ENCODE measurements at places on chromosomes 3 and 15.

DNA sequence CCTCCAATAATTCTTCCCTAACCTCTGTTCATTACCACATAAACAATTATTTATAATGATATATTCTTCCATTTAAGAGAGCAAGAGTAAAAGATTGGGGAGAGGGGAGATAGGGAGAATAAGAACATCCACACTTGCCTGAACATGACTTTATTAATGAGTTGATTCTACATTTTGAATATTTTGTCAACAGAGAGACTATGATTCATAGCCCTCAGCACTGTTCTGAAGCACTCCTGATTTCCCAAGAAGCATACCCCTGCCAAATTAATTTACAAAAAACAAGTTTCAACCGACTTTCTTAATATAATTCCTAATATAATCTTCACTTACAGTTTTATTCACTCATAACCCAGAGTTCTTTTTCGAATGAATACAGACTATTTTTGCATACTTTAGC, 828.8 kb downstream of the ROBO2 start:
- DNase-seq = no peak

- DNase-seq = no peak
Measured at GRCh38 chr3:112115161-112115739, 17.8 kb downstream of the GCSAM start.

GRCh38 chr3:128382221-128382807, 84.4 kb downstream of the DNAJB8 start:
- no peak for DNase-seq

GRCh38 chr3:128319107-128319506, 147.6 kb downstream of the DNAJB8 start:
- DNase-seq = no peak

- DNase-seq = no peak
Measured at GRCh38 chr15:62248277-62248984, 83.3 kb upstream of the C2CD4B start.

DNA sequence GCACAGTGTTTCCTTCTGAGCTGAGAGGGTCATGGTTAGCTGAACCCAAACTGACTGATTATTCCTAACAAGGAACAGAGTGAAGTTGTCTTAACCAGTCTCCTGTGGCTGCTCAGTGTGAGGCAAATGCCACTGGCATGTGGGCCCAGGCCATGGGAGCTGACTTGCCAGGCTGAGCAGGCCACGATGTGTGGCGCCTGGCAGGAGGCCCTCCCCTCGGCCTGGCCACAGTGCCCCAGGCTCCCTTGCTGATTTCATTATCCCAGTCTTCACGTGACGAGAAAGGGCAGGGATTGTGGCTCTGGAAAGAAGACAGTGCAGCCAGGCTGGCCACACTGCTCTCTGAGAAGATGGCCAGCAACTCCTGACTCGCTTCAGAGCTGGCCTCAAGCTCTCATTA, 58.8 kb downstream of the SLCO2A1 start:
- DNase-seq = no peak

- no peak for DNase-seq
Measured at GRCh38 chr3:46386205-46386604, 15.5 kb downstream of the CCR5 start.

GRCh38 chr15:63791228-63791627, 42.5 kb downstream of the HERC1 start:
- DNase-seq = no peak

DNA sequence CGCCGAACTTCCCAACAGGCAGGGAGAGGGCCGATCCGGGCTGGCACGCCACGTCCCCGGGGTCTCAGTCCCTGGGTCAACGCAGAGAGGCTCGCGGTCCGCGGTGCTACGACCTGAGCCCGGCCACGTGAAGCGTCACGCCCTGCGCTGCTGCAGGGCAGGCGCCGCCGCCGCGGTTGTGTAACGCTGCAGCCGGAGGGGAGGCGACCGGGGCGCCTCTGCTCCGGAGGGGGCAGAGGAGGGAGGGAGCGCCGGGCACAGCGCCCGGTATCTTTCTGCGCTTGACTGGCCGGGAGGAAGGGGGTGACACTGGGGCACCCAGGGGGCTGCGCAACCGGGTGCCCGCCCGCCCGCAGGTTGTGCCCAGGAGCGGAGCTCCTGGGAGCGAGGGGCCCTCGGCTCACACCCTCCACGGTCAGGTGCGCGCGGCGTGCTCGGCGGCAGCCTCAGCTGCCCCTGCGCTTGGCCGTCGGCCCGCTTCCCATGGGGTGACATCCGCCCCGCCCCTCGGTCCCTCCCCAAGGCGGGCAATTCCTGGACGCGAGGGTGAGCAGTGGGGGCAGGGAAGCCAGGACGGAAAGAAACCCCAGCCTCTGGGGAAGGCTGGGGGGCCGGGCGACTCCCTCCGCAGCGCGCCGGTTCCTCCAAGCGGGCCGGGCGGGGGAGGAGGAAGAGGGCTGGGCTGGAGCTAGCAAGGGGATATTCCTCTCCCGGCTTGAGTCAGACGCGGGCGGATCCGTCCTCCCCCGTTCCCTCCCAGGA, 852 bp upstream of the BHLHE40 start:
- peak; percentile 86 for DNase-seq

DNA sequence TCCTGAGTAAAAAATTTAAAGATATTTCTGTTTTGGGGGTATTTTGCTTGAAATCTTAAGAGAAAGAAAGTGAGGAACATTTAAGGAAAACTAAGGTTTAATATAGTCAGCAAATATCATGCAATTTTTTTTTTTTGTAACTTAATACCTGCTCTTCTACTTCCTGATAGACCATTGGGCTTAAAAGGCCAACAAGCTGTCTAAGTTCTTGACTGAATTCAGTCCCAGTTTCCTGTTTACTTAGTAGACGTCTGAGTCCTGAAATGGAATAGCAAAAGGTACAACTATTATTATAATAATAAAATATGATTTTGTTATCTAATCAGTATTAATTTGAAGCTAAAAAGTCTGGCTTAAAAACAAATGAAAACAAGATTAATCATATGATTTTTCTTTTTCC, 37.9 kb downstream of the IQCB1 start:
- DNase-seq = no peak

GRCh38 chr3:60056404-60056803, 1006.6 kb upstream of the CFAP20DC start:
- no peak for DNase-seq

GRCh38 chr15:52759969-52760368, 30.2 kb downstream of the ONECUT1 start:
- DNase-seq = no peak

DNA sequence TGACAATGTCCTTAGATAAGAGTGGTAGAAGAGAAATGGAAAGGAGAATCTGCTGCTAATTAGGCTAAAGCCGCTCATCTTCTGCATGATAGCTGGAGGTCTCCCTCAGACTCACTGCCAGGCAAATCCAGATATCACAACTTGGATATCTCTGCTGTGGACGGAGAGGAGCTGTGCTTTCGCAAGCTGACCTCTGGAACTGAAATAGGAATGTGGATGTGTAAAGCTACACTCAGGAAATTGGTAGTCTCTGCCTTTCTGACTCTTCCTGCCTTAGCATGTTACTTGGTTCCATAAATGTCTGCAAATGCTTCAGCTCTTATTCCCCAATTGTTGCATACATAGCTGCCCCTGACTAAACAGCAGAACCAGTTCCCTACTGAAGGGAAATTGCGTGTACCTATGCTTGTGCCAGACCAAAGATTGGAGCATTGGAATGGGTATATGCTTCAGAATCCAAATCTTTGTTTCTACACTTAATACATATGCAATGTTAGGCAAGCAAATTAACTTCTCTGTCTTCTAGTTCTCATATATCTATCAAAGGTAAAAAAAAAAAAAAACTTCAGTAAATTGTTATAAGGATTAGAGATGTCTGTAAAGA, 74.7 kb upstream of the ROBO2 start:
- no peak for DNase-seq

GRCh38 chr3:150528354-150528797, 17.9 kb downstream of the SERP1 start:
- no peak for DNase-seq

DNA sequence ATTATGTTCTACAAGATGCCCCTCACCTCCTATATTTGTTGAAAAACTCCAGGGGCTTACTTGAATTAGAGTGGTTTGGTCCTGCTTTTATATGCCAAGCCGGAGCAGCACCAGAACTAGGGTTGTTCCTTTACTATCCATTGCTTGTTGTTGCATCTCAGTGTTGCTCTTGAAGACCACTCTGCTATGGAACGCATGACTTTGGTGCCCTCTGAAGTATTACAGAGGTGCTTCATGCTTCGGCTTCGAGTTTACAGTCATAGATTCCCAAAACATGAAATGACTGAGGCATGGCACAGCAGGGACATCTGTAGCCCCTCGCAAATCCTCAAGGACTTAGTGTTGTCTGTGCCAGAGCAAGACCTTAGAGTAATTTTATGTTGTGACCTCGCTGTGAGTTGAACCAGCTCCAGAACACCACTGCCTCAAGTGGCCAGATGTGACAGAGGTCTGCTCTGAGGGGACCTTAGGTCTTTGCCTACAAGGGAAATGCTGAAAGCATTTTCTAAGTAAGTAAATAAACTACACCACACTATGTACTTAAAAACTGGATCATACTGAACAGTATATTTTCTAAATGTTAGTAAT, 67.2 kb upstream of the SIAH2 start:
- DNase-seq = no peak

- DNase-seq = no peak
Measured at GRCh38 chr3:149340310-149340933, 7.0 kb upstream of the TM4SF18 start.

- DNase-seq = no peak
Measured at GRCh38 chr3:60729056-60729455, 522.2 kb downstream of the FHIT start.

DNA sequence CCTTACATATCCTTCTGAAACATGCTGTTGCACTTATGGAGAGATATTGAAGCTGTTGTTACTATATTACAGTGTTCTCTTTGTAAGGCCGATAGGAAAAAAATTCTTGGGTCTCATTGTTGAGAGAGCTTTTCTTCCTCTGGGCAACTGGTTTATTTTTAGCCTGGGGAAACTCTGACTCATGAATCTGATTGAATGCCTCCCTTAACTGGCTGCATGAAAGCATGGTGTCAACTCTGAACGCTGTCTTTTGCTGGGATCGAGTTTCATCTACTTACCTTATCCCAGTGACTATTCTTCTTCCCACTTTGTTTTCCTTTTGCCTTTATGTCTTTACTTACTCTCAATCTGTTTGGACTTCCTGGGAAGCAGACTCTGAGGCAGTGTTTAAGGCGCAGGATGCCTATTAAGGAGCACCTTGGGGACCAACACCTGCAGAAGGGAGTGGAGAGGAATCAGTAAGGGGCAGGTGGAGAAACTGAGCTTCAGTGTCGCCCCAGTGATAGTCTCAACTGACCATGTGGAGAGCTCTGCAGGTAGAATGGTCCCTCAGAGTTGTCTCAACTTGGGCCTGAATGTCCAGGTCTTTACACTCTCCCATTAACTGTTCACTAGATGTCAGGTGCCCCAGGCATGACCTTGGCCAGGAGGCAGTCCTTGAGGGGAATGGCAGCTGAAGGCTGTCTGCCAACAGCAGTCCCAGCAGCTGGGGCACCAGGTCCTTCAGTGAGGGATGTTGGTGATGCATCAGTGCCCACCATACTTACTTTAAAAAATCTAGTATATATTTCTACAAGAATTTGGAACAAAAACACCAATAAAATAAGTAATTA, 88.9 kb upstream of the CCNL1 start:
- no peak for DNase-seq

GRCh38 chr3:108024146-108024850, 66.5 kb downstream of the CD47 start:
- DNase-seq = no peak

- no peak for DNase-seq
Measured at GRCh38 chr3:103189941-103190340, 755.1 kb downstream of the ZPLD1 start.

- no peak for DNase-seq
Measured at GRCh38 chr15:99983171-99983885, 250.1 kb upstream of the LYSMD4 start.

DNA sequence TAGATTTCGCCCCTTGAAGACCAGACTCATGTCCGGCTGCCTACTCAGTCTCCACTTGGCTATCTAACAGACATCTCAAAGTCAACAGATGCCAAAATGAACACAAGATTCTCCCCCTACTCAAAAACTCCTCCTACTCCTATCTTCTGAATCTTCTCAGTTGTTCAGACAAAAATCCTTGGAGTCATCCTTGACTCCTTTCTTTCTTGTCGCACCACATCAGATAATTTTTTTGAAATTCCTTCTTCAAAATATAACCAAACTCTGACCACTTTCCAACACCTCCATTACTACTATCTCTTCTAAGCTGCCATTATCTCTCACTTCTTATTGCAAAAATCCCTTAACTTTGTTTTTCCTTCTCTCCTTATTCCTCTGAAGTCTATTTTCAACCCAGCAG, 141.9 kb upstream of the SLC7A14 start:
- DNase-seq = no peak

GRCh38 chr3:106401666-106402490, 533.1 kb upstream of the CBLB start:
- DNase-seq = no peak

DNA sequence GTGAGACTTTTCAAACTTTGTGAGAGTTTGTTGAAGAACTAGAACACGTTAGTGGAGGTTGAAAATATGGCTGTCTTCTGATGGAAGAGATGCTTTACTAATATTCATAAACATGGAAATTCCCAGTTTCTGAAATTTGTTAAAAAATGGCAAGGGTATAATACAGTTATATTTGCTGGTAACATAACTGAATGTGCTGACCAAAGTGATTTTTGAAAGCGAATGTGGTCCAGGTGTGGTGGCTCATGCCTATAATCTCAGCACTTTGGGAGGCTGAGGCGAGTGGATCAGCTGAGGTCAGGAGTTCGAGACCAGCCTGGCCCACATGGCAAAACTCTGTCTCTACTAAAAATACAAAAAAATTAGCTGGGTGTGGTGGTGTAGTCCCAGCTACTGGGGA, 18.1 kb downstream of the FXR1 start:
- DNase-seq = no peak

GRCh38 chr3:62242831-62243509, 130.4 kb downstream of the FEZF2 start:
- DNase-seq = no peak

DNA sequence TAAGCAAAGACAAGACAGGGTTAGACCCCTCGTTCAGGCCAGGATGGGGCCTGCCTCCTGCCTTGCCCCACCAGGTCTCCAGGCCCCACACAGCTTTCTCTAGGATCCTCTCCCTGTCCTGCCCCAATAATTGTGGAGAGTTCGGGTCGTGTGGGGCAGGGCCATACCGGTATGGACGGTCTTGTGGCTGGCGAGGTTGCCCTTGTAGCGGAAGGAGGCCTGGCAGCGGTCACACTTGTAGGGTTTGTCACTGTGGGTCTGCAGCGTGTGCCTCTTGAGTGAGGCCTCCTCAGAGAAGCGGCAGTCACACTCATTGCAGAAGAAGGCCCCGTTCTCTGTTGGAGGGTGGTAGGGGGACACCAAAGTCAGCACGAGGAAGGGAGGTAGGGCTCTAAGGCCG, 18.7 kb downstream of the BCL6 start:
- DNase-seq = no peak

DNA sequence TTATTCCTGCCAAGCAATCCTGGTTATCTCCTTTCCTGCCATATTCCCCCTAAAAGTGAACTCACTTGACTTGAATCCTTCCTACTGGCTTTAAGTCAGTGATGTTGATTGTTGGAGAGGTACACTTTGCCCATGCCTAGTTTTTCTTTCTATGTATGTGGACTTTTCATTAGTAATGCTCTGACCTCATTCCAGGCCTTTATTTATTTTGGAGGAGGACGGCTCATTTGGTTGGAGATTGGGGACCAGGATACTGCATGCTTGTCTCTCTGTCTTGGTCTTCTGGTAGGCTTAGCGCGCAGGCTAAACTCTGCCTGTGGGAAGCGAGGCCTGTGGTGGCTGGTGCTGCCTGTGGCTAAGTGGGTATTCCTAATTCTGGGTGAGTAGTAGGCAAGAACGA, 29.1 kb upstream of the MTMR10 start:
- no peak for DNase-seq

GRCh38 chr3:160390565-160391138, 8.4 kb downstream of the IFT80 start:
- no peak for DNase-seq
